ENCODE measurements at places on chromosomes 4 and X.

- DNase-seq = no peak
Observed at GRCh38 chr4:141692081-141692480, 55.7 kb downstream of the IL15 start.

GRCh38 chr4:165944900-165945299 lies 71.9 kb downstream of the TLL1 start:
- no peak for DNase-seq

- DNase-seq = no peak
Observed at GRCh38 chr4:80279751-80280150, 13.3 kb downstream of the FGF5 start.

- peak; percentile 23 for DNase-seq
Observed at GRCh38 chrX:17535229-17535628, 160.2 kb downstream of the NHS start.

DNA sequence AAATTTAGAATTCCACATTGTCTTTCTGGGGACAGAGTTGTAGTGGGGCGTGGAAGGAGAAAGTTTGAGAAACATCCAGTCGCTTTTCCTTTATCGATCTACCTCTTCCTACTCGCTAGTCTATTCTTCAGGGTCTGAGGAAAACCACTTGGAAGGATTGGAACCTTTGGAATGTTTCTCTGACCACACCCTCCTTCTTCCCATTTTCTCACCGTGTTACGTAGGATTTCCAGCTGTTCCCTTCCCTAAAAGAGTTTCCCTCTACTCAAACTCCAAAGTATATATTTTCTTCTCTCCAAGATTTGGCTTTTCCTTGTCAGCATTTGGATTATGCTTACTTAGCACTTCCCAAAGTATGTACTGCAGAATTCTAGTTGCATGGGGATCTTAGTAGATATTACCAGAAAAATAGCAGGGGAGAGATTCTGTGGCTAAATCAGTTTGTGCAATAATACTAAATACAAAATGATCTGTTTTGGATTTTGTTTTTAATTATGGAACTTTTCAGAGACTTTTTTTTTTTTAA lies 4.9 kb downstream of the ENPEP start:
- no peak for DNase-seq

DNA sequence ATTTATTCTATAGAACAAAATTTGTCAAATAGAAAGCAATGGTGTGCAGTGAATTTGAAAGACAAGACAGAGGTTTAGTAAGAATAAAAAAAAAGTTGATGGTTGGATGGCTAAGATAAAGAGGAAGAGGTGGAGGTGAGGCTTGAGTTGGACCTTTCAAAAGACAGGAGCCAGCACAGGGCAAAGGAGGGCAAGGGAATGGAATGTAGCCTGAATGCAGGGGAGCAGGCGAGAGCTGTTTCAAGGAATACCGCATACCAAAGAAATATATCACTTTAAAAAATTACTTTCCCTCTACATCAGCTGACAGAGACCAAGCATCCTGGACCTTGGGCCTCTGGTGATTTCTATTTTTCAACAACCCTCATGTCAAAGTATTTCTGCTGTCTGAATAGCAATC lies 38.0 kb upstream of the CXXC4 start:
- DNase-seq = no peak

All from activated naive CD4-positive, alpha-beta T cell treated with anti-CD3 and anti-CD28 coated beads, Interleukin-2, amount 50 U/mL, for 16 hours (primary cell).